ENCODE measurements at places on chromosomes 1 and 21.

DNA sequence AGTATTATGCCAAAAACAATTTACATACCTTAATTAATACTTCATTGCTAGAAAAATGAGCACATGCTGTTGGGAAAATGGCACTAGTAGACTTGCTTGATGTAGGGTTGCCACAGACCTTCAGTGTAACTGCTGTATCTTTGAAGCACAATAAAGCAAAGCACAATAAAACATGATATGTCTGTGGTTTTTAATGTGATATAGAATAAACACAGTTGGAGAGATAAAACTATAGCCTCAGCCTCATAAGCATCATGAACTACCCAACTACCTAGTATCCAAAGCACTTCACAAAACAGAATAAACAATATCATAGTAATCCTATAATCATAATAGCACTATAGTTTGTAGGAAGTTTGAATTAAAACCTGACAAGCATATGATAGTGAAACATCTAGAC, 143.5 kb downstream of the SYT14 start:
- DNase-seq: no peak

- no peak for DNase-seq
Observed at GRCh38 chr1:26049531-26050247, 3.8 kb upstream of the SLC30A2 start.

DNA sequence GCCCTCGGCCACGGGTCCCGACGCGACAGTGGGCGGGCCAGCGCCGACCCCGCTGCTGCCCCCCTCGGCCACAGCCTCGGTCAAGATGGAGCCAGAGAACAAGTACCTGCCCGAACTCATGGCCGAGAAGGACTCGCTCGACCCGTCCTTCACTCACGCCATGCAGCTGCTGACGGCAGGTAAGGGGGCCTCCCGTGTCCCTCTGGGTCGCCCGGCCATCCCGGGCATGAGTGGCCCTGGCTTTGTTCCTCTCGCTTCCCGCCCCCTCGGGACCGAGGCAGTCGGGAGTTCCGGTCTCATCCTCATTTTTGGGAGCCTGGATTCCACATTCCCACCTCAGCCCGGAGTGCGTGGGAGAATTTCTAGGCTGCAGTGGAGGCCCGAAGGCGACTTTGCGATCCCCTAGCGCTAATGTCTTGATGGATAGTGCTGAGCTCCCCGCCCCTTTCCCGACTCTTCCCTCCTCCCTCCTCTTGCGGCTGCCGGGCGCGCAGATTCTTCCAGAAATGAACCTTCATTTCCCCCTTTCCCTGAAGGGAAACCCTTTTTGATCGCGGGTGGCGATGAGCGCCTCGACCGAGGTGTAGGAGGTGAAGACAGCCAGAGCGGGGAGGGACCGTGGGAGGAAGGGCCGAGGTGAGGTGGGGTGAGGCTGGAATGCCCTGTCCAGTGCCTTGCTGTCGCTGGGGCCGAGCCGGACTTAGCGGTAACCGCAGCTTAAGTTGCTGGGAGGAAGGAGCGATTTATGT, 705 bp downstream of the KHDRBS1 start:
- DNase-seq: no peak

DNA sequence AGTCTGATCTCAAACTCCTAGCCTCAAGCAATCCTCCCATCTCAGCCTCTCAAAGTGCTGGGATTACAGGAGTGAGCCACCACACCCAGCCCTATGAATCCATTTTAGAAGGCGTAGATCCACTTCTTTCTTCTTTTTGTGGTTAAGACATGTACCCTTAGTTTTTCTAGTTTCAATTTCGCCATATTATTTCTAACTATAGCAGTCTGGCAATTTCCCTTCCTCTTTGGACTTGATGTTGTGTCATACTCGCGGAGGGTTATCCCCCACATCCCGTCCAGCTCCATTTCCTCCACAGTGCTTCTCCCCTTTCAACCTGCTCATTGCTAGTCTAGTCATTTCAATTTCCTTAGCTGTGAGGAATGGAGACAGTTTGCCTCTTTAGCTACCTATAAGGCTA, 5.2 kb upstream of the LRRC8D start:
- peak; percentile 31 for DNase-seq

GRCh38 chr1:9279172-9279840, 13.4 kb upstream of the SPSB1 start:
- no peak for DNase-seq

DNA sequence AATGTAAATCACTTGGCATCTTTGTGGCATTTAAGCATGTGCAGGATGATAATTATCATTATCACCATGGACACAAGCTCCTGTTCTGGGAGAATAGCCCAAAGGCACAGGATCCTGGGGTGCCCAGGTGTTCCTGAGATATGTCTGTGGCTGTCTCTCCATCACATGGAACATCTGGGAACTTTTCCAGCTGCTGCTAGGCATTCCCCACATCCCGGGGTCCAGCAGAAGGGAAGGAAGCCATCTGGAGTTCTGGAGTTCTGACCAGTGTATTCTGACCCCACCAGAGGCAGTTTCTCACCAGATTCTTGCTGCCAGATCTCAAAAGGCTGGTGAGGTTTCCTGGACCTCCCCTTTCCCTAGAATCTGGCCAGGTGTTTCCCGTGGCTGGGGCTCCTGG, 259.7 kb upstream of the VAMP3 start:
- DNase-seq: no peak

DNA sequence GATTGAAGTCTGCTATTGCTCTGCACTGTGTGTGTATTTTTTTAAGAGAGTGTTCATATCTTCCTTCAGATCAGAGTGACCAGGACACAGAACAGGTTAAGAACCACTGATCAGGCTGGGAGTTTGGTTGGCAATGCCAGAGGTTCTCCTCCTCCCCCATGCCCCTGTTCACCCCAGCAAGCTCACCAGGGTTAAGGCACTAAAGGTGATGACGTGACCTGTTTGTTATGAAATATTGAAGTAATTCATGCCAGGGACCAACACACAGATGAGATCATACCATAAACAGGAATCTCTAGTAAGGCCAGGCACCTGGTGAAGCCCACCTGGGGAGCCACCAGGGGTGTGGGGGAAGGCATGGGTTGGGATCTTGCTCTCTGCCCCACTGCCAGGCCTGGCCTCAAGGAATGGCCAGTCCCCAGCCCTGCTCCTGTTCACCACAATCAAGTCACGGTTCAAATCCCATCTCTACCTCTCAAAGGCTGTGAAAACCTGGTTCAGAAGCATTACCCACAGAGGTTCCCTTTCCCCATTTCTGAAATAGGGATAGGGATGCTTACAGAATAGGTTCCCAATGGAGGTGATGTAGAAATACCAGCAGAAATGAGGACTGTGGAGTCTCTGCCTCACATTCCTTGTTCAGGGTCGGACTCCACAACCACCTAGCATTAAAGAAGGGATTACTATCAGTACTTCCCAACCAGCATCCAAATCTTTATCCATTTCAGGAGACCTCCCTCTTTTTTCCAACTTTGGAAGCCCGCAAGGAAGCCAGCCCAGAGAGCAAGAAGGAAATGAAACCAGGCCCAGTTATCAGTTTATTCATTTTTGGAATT, 2.4 kb downstream of the ID3 start:
- DNase-seq: no peak

DNA sequence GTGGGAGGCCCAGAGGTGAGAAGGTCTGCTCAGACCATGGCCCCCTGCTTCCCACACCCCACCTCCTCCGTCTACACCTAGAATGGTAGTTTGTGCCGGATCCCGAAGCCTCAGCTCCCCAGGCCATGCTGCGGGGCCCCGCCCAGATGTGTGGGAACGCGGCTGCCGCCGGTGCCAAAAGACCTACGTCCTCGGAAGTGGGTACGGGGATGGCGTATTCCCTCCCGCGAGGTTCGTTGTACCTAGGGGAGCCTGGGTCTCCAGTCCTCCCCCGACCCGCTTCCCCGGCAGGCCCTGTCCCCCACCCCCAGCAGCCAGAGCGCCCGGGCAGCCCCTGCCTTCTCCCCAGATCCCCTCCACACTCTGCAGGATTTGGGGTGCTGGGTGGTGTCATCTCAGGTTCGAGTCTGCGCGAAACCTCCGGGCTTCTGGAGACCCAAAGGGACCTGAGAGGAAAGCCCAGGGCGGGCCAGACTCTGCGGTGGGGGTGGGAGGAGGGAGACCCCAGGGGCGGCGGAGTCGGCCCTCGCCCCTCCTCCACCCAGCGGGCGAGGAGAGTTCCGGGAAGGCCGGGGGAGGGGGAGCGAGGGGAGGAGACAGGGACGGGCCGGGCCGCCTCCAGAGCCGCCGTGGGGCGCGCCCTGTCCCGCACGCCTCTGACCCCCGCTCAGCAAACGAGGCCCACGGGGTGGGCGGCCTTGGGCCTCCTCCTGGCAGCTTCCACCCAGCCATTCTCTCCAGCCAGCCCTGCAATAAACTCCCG, 6.2 kb upstream of the PRDM16 start:
- DNase-seq: no peak

DNA sequence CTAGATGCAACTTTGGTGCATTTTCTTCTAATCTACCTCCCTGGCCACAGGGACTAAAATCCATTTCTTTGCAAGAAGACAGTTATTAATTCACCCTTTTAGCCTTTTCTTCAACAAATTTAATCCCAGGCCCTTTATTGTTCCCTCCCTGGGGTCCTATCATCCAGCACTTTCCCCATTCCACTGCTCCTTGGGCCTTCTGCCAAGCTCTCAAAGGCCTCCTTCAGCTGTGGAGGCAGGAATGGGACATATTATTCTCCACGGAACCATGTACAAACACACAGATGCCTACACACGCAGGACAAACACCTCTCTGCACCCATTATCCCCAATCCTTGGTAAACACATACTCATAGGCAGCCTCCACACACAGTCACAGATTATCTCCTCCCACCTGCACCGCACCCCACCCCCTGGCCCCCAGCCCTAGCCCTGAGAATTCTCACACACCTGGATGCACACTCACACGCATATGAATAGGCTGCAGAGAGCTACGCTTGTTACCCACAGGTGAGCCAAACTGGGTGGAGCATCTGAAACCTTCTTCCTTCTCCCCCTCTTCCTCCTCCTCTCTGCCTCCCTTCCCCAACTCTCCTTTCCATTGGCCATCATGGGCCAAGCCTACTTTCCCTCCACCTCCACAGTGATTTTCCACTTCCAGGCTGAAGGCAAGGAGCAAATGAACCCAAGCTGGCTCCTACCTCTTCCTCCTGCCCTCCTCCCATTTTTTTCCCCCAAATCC, 11.7 kb downstream of the TAGLN2 start:
- DNase-seq: no peak

- DNase-seq: no peak
Observed at GRCh38 chr1:95503278-95504030, 269.4 kb downstream of the RWDD3 start.

DNA sequence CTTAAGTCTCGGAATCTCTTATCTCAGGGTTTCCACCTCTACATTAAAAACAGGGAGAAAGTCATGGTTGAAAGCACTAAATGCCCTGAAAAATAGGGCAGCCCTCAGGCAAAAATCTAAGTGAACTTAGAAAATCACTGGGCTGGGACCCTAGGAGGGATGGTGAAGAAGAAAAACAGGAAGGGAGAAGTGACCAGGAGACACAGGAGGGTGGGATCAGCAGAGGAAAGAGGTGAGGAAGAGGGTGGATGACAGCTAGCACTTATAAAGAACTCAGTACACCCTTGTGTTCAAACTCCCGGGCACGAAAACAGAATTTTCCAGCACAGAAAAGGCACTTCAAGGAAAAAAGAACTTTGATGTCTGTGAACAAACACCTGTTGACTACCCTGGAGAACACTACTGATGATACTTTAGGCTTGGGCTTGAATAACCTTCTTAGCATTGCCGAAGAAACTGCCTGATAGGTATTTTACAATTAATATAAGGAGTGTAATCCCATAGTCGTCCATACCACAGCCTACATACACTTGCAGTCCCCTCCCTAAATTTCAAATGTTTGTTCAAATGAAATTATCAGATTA, 2.0 kb downstream of the CHML start:
- DNase-seq: no peak

DNA sequence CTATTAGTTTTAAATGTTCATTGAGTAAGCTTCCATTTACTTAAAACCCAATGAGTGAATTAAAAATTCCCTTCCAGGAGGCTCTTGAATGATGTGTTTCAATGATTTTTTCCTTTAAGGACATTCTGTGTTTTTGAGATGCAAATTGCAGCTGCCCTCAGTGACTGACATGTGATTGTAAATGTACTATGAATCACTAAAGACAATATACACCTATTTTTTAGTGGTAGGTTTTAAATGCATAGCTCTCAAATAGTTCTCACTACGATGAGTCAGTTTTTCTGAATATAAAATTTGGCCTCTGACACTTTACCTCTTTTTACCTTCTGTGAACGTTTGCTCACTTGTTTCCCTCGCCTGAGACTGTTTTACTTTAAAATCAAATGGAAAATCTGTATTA, 204.7 kb downstream of the BARHL2 start:
- DNase-seq: no peak

DNA sequence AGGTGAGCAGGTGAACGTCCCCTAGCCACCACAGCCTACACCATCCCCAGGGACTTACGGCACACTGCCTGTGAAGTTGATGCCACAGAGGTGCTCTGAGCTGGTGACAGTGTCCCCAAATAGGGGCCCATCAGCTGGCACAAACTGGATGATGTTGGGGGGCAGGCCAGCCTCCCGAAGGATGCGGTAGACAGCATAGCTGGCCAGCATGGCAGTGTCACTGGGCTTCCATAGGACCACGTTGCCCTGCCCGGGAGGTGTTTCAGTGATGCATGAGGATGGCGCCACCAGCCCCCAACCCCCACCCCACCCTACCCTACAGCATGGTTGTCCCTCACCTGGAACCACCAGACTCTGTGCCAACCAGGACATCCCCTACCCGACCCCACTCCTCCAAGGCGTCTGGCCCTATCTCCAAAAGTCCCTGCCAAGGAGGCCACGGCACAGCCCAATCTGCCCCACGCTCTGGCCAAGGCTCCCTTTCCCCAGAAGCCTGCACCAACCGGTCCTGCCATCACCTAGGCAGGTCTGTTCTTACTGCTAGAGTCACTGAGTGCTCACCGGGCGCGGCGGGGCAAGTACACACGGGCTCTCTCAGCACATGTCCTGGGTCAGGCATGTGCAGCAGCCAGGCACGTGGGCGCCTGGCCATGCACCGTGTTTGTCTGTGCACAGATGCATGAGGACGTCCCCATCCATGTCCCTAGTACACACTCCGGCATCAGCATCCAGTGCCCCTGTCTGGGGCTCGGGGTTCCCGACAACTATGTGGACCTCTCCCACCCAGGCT, 20.5 kb downstream of the ALDH4A1 start:
- no peak for DNase-seq

DNA sequence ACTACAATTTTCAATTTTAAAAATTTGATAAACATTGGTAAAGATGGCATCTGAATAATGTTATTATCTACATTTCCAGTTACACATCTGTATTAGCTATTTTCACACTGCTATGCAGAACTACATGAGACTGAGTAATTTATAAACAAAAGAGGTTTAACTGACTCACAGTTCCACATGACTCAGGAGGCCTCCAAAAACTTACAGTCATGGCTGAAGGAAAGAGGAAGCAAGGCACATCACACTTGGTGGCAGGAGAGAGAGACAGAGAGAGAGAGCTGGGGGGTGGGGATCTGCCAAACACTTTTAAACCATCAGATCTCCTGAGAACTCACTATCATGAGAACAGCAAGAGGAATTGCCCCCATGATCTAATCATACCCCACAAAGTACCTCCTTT, 850.0 kb downstream of the LTN1 start:
- no peak for DNase-seq

Data from GM12864 (cell line).